Psoas muscle (tissue), 8 donors: ENCODE measurements at places on chromosomes 1 and 21. TPM values are rescaled to one million over a fixed set of nuclear protein-coding genes. Genes with fewer than 3 reads are reported as not detected.
A peak's percentile ranks its signal among the peaks of the same experiment; 100 is the strongest.

Gene MTARC1
- total RNA-seq = 2.7 TPM

GRCh38 chr1:60942291-60942690, 140.1 kb upstream of the NFIA start:
- DNase-seq = no peak
- H3K36me3 ChIP-seq = no peaks in the 10 kb centered on the region
- H3K27ac ChIP-seq = no peak overlapping the region
- no peak overlapping the region for H3K4me3 ChIP-seq

DNA sequence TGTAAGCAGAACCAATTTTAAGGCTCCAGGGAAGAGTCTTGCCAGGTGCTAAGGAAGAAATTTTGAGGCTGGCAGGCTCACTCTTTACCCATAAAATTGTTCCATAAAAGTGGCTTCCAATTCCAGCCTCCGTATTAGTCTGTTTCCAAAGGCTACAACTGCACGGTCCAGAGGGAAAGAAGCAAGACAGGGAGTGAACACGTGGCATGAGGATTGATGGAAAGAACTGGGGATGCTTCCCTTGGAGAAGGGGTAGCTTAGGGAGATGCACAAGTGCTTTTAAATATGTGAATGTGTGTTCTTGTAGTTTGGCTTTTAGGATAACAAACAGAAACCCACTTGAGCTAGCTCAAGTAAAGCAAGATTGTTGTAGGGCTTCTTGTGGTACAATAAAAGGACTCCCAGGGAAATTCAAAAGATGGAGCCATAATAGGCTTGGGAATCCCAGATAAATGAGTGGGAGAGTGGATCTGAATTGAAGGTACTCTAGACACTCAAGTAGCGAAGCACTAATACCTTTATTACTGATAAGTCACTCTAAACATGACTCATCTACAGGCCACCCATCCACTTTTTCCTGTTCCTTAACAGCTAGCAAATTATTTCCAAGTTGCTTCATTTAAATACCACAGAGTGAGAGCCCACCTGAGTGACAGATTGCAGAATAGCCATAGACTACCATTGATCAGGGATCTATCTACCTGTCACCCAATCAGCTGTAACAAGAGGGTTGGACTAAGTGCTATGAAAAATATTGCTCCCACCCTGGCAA, 34.8 kb upstream of the NPL start:
- no peaks in the 10 kb centered on the region for H3K27me3 ChIP-seq
- no peak for DNase-seq
- H3K27ac ChIP-seq = no peak overlapping the region
- no peaks in the 10 kb centered on the region for H3K36me3 ChIP-seq
- no peak overlapping the region for H3K4me3 ChIP-seq

DNA sequence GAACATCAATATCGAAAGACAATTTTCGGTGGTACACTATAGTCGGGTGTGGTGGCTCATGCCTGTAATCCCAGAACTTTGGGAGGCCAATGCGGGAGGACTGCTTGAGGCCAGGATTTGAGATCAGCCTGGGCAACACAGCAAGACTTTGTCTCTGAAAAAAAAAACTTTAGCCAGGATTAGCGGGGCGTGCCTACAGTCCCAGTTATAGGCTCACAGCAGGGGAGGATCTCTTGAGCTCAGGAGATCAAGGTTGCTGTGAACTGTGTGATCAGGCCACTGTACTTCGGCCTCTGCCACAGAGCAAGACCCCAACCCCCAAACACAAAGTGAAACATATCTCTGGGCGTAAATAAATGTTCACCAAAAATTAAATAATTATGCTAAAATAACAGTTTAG, 1.6 kb downstream of the TADA1 start:
- H3K4me3 ChIP-seq = no peak overlapping the region
- H3K27ac ChIP-seq = no peak overlapping the region
- peaks cover 16% of the 10 kb centered on the region for H3K4me1 ChIP-seq
- no peaks in the 10 kb centered on the region for H3K27me3 ChIP-seq
- peaks cover 2% of the 10 kb centered on the region for H3K36me3 ChIP-seq

DNA sequence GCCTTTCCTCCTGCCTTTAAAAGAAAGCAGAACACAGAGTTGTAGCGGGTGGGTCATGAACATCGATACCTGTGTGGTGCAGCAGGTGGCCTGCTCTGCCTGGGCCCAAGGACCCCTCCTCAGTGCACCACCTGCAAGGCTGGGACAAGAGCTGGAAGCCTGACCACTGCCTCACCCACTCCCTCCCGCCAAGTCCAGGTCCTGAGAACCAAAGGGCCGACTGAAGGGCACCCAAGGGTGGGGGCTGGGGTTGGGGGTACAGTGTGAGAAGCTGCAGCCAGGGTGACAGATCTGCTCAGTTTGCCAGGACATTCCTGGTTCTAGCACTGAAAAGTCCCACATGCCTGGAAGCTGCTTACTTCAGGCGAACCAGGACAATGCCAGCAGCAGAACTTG, 36.1 kb downstream of the NTPCR start:
- H3K4me3 ChIP-seq = no peak overlapping the region
- H3K4me1 ChIP-seq = peaks cover 21% of the 10 kb centered on the region
- H3K27me3 ChIP-seq = no peaks in the 10 kb centered on the region
- H3K36me3 ChIP-seq = no peaks in the 10 kb centered on the region
- no peak for DNase-seq

DNA sequence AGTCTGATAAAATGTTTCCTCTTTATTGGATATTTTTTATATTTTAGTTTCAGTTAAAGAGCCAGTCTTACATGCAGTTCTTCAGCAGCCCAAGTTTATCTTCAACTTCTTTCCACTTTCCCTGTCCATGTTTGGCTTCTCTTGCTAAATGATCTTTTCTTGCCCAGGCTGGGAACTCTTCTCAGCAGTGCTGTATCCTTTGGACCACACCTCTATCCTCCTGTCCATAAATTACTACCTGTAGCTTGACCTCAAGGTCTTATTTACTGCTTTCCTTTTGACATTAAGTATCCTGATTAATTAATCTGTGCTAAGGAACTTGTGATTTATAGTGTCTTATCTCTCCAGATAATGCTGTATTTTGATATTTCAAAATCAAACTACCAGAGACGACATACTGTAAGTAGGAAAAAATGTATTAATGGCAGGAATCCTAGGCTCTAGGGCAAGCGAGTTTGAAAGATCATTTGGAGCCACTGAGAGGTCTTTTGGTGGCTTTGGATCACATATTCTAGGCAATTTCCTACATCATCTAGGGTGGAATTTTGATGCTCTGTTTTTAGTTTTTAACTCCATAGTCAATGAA, 20.5 kb upstream of the PDC start:
- no peak overlapping the region for H3K27ac ChIP-seq
- no peaks in the 10 kb centered on the region for H3K4me1 ChIP-seq
- no peaks in the 10 kb centered on the region for H3K36me3 ChIP-seq
- no peaks in the 10 kb centered on the region for H3K27me3 ChIP-seq
- DNase-seq = no peak

GRCh38 chr1:201565024-201565730, 26.2 kb downstream of the NAV1 start:
- DNase-seq = peak; percentile 56
- no peaks in the 10 kb centered on the region for H3K27me3 ChIP-seq
- H3K36me3 ChIP-seq = no peaks in the 10 kb centered on the region

- H3K36me3 ChIP-seq = no peaks in the 10 kb centered on the region
- no peaks in the 10 kb centered on the region for H3K4me1 ChIP-seq
- no peak overlapping the region for H3K4me3 ChIP-seq
- no peaks in the 10 kb centered on the region for H3K27me3 ChIP-seq
Measured at GRCh38 chr1:229030630-229031029, 240.3 kb upstream of the RAB4A start.

Gene CFAP45
- total RNA-seq = not detected

GRCh38 chr1:22889213-22889827, 83.3 kb downstream of the LACTBL1 start:
- DNase-seq = no peak
- no peak overlapping the region for H3K4me3 ChIP-seq

Gene B3GALT2
- total RNA-seq = not detected

Gene C8B
- not detected for total RNA-seq

Gene GPR161
- total RNA-seq = 0.67 TPM

Gene CFAP74
- not detected for total RNA-seq

DNA sequence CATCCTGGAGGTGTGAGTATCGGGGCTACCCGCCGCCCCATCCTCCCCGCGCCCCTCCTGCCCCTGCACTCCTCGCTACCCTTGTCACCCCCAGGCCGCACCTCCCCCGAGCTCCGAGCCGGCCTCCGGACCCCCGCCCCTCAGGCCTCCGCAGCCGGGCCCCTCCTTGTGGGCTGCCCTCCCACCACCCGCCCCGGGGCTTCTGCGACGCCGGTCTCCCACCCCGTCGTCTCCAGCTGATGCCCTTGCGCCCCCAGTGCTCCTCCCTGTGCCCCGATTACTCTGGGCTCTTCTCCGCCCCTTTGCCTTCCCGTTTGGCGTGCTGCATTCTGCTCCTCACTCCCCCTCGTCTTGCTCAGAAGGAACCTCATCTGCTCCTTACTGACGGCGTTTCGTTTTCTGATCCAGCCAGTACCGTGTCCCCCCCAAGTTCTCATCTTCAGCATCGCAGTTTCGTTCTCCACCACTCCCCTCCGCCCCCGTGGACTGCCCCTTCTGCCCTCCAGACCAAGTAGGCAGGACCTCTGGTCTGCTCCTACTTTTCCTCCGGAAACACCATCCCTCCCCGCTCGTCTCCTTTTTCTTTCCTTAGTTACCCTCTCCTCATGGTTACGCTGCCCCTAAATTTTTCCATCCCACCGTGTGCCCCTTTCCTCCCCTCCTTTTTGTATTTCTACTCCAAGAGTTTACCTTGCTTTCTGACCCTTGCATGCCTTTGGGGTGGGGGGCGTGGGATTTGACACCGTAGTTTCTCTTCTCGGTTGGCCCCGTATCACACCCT, 841 bp downstream of the SNX27 start:
- H3K4me1 ChIP-seq = peaks cover 30% of the 10 kb centered on the region
- H3K27ac ChIP-seq = peak overlapping the region; percentile 90
- DNase-seq = peak; percentile 41

- H3K4me3 ChIP-seq = no peak overlapping the region
- peaks cover 2% of the 10 kb centered on the region for H3K27me3 ChIP-seq
- no peak overlapping the region for H3K27ac ChIP-seq
- H3K36me3 ChIP-seq = no peaks in the 10 kb centered on the region
- DNase-seq = no peak
Measured at GRCh38 chr1:39936724-39937491, 18.0 kb upstream of the MFSD2A start.
